ENCODE measurements at places on chromosomes 4 and X.

DNA sequence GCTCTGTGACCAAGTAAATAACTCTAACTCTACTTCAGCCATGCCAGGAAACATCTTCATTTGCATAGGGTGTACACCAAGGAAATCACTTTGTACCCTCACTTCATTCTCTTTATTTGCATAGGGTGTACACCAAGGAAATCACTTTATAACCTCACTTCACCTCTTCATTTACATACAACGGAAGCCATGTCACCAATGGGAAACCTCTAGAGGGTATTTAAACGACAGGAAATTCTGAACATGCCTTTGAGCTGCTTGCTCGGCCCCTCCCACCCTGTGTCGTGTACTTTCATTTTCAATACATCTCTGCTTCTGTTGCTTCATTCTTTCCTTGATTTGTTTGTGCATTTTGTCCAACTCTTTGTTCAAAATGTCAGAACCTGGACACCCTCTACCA is 848.1 kb upstream of the FRG1 start:
- H3K27ac ChIP-seq = no peak overlapping the region
- DNase-seq = no peak
- H3K4me3 ChIP-seq = no peak overlapping the region
- peaks cover 3% of the 10 kb centered on the region for H3K4me1 ChIP-seq
- no peaks in the 10 kb centered on the region for H3K36me3 ChIP-seq

- no peaks in the 10 kb centered on the region for H3K4me1 ChIP-seq
- H3K4me3 ChIP-seq = no peak overlapping the region
- H3K36me3 ChIP-seq = peaks cover 78% of the 10 kb centered on the region
Observed at GRCh38 chrX:20135944-20136343, 5.7 kb downstream of the EIF1AX start.

- DNase-seq = no peak
- H3K36me3 ChIP-seq = no peaks in the 10 kb centered on the region
- peaks cover 49% of the 10 kb centered on the region for H3K27me3 ChIP-seq
- H3K27ac ChIP-seq = no peak overlapping the region
Observed at GRCh38 chrX:140501321-140501720, 3.5 kb downstream of the SOX3 start.

GRCh38 chrX:130118441-130119311 is 8.4 kb upstream of the ELF4 start:
- H3K27ac ChIP-seq = peak overlapping the region; percentile 22
- DNase-seq = no peak
- H3K4me1 ChIP-seq = peaks cover 17% of the 10 kb centered on the region
- no peaks in the 10 kb centered on the region for H3K36me3 ChIP-seq
- H3K27me3 ChIP-seq = no peaks in the 10 kb centered on the region
- no peak overlapping the region for H3K4me3 ChIP-seq

GRCh38 chrX:120244735-120245498 is 5.7 kb upstream of the ZBTB33 start:
- H3K4me1 ChIP-seq = no peaks in the 10 kb centered on the region
- H3K36me3 ChIP-seq = no peaks in the 10 kb centered on the region
- H3K4me3 ChIP-seq = peak overlapping the region; percentile 95
- no peaks in the 10 kb centered on the region for H3K27me3 ChIP-seq
- H3K27ac ChIP-seq = peak overlapping the region; percentile 67

- no peak overlapping the region for H3K4me3 ChIP-seq
- no peak for DNase-seq
- H3K36me3 ChIP-seq = no peaks in the 10 kb centered on the region
- peaks cover 46% of the 10 kb centered on the region for H3K4me1 ChIP-seq
- H3K27me3 ChIP-seq = no peaks in the 10 kb centered on the region
Observed at GRCh38 chr4:168558599-168558998, 61.7 kb downstream of the PALLD start.

GRCh38 chr4:40870150-40870549 is 120.4 kb downstream of the NSUN7 start:
- no peaks in the 10 kb centered on the region for H3K4me1 ChIP-seq
- no peak for DNase-seq
- H3K4me3 ChIP-seq = no peak overlapping the region
- no peak overlapping the region for H3K27ac ChIP-seq

- no peaks in the 10 kb centered on the region for H3K36me3 ChIP-seq
- no peak overlapping the region for H3K27ac ChIP-seq
- H3K4me3 ChIP-seq = no peak overlapping the region
- H3K27me3 ChIP-seq = no peaks in the 10 kb centered on the region
Observed at GRCh38 chrX:109886122-109886761, 116.7 kb upstream of the TMEM164 start.

DNA sequence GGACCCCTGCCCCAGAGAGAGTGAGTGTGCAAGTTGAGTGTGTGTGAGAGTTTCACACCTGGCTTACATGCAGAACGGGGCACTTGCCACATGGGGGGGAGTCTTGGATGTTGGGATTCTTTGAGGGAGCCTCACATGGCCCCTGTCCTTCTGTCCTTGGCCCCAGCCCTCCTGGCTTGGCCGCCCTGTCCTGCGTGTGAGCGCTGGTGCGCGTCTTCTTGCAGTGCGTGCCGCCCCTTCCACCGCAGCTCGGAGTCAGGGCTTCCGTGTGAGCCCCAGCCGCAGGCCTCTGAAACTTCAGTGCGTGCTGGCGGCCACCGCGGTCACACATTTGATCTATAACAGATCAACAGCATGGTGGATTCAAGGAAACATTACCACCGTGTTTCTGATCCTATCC is 30.1 kb upstream of the HGFAC start:
- peak; percentile 35 for DNase-seq
- no peak overlapping the region for H3K27ac ChIP-seq
- no peak overlapping the region for H3K4me3 ChIP-seq
- peaks cover 14% of the 10 kb centered on the region for H3K36me3 ChIP-seq
- H3K4me1 ChIP-seq = no peaks in the 10 kb centered on the region

GRCh38 chr4:24372881-24373280 is 211.5 kb downstream of the DHX15 start:
- H3K4me3 ChIP-seq = no peak overlapping the region
- H3K27me3 ChIP-seq = no peaks in the 10 kb centered on the region
- H3K4me1 ChIP-seq = no peaks in the 10 kb centered on the region
- no peak overlapping the region for H3K27ac ChIP-seq
- no peak for DNase-seq

- no peaks in the 10 kb centered on the region for H3K36me3 ChIP-seq
- H3K4me1 ChIP-seq = no peaks in the 10 kb centered on the region
- H3K27me3 ChIP-seq = no peaks in the 10 kb centered on the region
Observed at GRCh38 chrX:28693101-28693500, 105.9 kb downstream of the IL1RAPL1 start.

DNA sequence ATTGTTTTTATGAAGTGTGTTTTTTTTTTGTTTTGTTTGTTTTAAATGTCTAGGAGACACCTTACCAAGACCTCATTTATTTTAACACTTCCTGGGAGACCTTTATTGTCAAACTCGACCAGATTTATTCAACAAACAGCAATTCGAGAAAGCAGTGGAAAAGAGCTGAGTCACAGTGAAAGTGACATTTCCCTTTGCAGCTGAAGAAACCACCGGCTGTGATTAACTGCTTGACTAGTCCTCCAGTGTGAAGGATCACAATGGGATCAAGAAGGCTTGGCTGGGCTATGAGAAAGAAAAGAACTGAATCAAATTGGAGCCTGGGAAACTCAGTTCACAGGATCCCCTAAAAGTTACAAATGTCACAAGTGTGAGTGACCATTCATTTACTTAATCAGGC is 11.9 kb upstream of the ADH7 start:
- H3K27me3 ChIP-seq = no peaks in the 10 kb centered on the region
- no peak overlapping the region for H3K4me3 ChIP-seq
- no peak for DNase-seq
- peaks cover 7% of the 10 kb centered on the region for H3K4me1 ChIP-seq
- H3K27ac ChIP-seq = no peak overlapping the region
- no peaks in the 10 kb centered on the region for H3K36me3 ChIP-seq

GRCh38 chr4:123522081-123522480 is 125.5 kb downstream of the SPRY1 start:
- H3K4me1 ChIP-seq = no peaks in the 10 kb centered on the region
- H3K27me3 ChIP-seq = no peaks in the 10 kb centered on the region
- H3K4me3 ChIP-seq = no peak overlapping the region

- H3K4me3 ChIP-seq = no peak overlapping the region
- no peaks in the 10 kb centered on the region for H3K4me1 ChIP-seq
- no peak for DNase-seq
- H3K36me3 ChIP-seq = no peaks in the 10 kb centered on the region
- no peaks in the 10 kb centered on the region for H3K27me3 ChIP-seq
Observed at GRCh38 chr4:32462944-32463343, 1742.8 kb downstream of the PCDH7 start.

- H3K4me3 ChIP-seq = no peak overlapping the region
- DNase-seq = no peak
- H3K36me3 ChIP-seq = no peaks in the 10 kb centered on the region
- H3K4me1 ChIP-seq = peaks cover 7% of the 10 kb centered on the region
Observed at GRCh38 chr4:91958596-91958995, 345.2 kb upstream of the GRID2 start.

- H3K4me3 ChIP-seq = no peak overlapping the region
- no peaks in the 10 kb centered on the region for H3K4me1 ChIP-seq
Observed at GRCh38 chr4:94378047-94378446, 35.4 kb upstream of the HPGDS start.

- DNase-seq = no peak
- H3K4me1 ChIP-seq = peaks cover 32% of the 10 kb centered on the region
- no peak overlapping the region for H3K4me3 ChIP-seq
Observed at GRCh38 chr4:113756005-113756410, 5.5 kb downstream of the CAMK2D start.

DNA sequence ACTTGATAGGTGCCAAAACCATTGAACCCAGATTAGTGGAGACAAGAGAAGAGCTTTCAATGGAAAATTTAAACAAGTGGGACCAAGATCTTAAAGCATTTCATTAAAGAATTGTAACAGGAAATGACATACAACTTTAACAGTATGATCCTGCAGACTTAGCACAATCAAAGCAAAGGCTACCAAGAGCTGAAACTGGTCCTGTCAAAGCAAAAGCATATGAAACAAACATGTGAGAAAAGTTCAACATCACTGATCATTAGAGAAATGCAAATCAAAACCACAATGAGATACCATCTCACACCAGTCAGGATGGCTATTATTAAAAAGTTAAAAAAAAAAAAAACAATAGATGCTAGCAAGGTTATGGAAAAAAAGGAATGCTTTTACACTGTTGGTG is 425.6 kb downstream of the IL1RAPL1 start:
- H3K27me3 ChIP-seq = no peaks in the 10 kb centered on the region
- no peak overlapping the region for H3K27ac ChIP-seq
- DNase-seq = no peak
- no peaks in the 10 kb centered on the region for H3K36me3 ChIP-seq
- H3K4me3 ChIP-seq = no peak overlapping the region
- no peaks in the 10 kb centered on the region for H3K4me1 ChIP-seq

DNA sequence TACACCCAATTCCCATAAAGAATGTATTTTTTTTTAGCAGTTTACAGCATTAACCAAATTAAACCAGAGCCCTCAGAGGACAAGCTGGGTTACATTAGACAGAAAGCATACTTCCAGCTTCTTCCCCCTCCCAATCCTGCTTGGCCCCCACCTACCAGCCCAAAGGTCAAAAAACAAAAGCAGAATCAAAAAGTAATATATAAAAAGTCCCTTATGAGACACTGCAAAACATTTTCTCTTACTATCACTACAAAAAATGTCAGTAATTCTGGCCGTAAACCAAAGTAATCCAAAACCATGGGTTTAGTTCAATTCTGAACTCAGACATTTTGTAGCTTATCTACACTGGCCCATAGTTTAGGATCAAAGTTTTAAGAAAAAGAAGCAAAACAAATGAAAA is 38.0 kb downstream of the APBB2 start:
- peaks cover 56% of the 10 kb centered on the region for H3K4me1 ChIP-seq
- H3K4me3 ChIP-seq = no peak overlapping the region
- peak overlapping the region; percentile 80 for H3K27ac ChIP-seq
- DNase-seq = no peak
- peaks cover 20% of the 10 kb centered on the region for H3K36me3 ChIP-seq

- H3K27ac ChIP-seq = peak overlapping the region; percentile 99
- H3K4me3 ChIP-seq = no peak overlapping the region
- no peak for DNase-seq
- no peaks in the 10 kb centered on the region for H3K27me3 ChIP-seq
Observed at GRCh38 chr4:165222651-165222994, 15.3 kb downstream of the KLHL2 start.

DNA sequence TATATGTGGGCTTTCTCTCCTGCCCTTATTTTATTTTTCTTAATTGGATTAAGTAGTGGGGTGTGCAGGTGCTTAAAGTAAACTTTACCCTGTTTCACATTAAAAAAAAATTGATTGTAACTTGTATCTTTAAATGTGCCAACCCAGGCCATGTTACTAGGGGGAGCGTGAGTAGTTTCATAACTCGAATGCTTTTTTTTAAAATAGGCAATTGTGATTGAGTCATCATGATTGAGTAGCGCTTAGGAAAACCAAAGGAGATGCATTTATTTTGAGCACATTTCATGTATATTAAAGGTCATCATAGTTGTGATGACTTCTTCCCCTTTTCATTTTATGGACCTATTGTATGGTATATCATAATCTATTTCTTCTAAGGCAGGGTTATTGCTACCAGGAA is 32.2 kb downstream of the GPAT3 start:
- peaks cover 23% of the 10 kb centered on the region for H3K4me1 ChIP-seq
- no peak overlapping the region for H3K27ac ChIP-seq
- no peak overlapping the region for H3K4me3 ChIP-seq
- no peak for DNase-seq
- no peaks in the 10 kb centered on the region for H3K36me3 ChIP-seq
- H3K27me3 ChIP-seq = no peaks in the 10 kb centered on the region

DNA sequence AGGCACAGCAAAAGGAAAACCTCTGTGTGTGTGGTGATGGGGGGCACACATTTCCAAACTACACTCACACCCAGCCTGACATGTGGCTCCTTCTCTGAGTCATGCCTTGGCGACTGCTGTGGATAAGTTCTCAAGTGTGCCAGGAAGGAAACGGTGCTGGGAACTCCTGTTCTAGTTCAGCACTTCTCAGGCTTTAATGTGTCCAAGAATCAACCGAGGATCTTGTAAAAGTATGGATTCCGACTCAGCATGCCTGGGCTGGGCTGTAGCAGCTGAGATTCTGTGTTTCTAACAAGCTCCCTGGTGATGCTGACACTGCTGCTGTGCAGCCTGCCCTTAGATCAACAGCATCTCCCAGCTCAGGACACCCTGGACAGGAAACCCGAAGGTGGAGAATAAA is 20.2 kb downstream of the CLNK start:
- no peaks in the 10 kb centered on the region for H3K27me3 ChIP-seq
- no peaks in the 10 kb centered on the region for H3K36me3 ChIP-seq
- DNase-seq = no peak
- H3K27ac ChIP-seq = no peak overlapping the region

- H3K4me3 ChIP-seq = no peak overlapping the region
- H3K4me1 ChIP-seq = no peaks in the 10 kb centered on the region
- H3K27me3 ChIP-seq = no peaks in the 10 kb centered on the region
- no peaks in the 10 kb centered on the region for H3K36me3 ChIP-seq
- no peak overlapping the region for H3K27ac ChIP-seq
- DNase-seq = no peak
Observed at GRCh38 chr4:171130256-171130801, 682.9 kb upstream of the GALNTL6 start.

Measured in RWPE2 (cell line).